ENCODE measurements at places on chromosomes 6 and 20.

GRCh38 chr6:63452125-63452524 is 120.2 kb upstream of the LOC128125822 start:
- DNase-seq = no peak

- DNase-seq = no peak
Measured at GRCh38 chr6:104186831-104187230, 672.9 kb downstream of the HACE1 start.

GRCh38 chr6:44067173-44068139 is 59.8 kb downstream of the MRPL14 start:
- no peak for DNase-seq

GRCh38 chr6:1409774-1410465 is 20.5 kb downstream of the FOXF2 start:
- DNase-seq = no peak

DNA sequence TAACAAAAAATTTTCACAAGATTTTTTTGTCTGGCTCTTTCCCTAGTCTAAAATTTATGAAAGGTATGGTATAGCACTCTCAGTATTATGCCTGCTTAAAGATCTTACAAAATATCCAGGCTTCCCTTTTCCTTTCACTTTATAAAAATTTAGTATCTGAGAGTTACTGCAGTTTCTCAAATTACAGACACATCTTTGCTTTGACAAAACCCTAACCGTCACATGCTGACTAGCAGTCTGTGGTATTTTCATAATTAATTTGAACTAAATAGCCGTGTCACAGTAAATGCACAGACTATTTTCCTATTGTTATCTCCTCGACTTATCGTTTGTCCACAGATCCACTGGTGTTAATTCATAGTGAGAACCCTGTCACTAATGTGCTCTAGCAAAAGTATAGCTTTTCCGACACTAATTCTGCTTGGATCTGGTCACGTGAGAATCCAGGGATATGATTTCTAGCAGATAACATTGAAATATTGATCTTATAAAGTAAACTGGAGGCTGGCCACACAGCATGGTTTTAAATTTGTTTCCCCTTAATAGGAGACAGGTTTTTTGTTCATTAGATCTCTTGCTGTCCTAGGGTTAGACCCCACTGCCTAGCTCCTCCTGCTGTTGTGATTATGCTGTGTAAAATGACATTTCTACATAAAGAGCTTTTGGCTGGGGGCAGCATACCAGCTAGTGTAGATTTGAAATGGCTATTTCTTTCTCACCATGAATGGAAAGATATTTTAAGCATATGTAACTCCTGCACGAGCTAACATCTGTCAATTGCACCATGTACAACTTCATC is 340.6 kb upstream of the SASH1 start:
- no peak for DNase-seq

- no peak for DNase-seq
Measured at GRCh38 chr6:3326184-3326971, 67.6 kb downstream of the PSMG4 start.

- no peak for DNase-seq
Measured at GRCh38 chr20:61771805-61772350, 293.8 kb downstream of the TAF4 start.

GRCh38 chr20:60403105-60403741 is 445.0 kb downstream of the CDH26 start:
- DNase-seq = no peak

DNA sequence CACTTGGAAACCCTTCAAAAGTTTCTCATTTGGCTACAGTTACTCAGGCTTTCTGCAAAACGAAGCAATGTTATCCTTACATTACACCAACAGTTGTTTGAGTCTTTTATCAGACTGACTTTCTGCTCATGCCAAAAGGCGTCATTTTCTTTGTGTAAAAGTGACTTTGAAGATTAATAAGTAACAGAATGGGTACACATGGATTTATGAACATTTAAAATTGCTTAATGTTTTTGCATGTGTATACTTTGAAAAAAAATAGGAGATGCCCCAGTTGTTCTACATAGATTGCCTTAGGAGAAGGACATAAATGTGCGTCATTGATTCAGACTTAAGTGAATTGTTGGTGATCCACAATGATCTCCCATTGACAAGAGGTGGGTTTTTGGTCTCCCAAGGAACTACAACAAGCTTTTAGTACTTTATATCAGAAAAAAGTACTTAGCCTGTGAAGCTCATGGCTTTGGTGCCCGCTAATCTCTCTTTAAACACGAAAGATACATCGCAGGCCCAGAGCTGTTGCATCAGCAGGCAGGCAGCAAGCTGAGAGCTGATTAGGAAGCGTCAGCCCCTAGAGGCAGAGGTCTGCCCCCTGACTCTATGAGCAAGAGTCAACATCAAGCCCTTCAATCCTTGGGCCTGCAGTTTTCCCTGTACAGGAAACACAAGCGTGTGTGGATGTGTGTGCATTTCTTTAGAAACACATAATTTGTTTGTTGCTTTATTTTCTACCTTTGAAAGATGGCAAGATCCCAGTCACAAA is 45.9 kb downstream of the SLC22A3 start:
- DNase-seq = no peak

- DNase-seq = no peak
Measured at GRCh38 chr6:126781582-126781981, 336.9 kb upstream of the RSPO3 start.

GRCh38 chr6:38957426-38957825 is 91.2 kb upstream of the GLP1R start:
- DNase-seq = no peak

DNA sequence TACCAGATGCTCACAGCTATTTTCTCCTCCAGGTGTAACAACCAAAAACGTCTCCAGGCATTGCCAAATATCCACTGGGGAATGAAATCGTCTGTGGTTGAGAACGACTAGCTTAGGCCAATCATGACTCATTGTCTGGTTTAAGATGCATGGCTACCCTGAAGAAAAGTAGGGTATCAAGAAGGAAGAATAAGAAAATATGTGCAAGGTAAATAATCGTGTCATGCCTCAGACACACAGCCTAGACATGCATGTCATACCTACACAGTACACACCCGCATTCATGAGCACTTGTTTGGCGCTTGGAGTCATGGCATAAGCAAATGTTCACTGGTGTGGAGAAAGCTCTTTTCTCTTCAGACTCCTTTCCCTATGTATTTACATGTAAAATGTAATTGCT is 745.7 kb downstream of the MAFB start:
- no peak for DNase-seq

DNA sequence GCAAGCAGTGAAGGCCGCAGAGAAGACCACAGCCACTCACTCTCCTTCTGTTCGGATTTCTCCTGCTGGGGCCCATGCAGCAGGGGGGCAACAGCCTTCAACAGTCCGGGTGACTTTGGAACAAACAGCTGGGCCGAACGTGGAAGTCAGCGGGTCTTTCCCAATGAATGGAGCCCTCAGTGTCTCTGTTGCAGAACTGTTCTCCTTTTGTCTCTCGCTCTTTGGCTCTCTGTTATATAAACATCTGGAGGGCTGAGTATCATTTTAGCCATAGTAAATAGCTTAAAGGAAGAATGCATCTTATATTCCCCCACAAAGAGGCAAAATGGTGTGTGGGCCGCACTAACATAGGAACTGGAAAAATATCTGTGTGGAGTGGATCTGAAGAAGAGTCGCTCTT is 136.7 kb upstream of the RALGAPA2 start:
- no peak for DNase-seq

Data from right renal pelvis (tissue), 4 donors.